GM12865 (cell line): ENCODE measurements at places on chromosomes 3 and 15.

DNA sequence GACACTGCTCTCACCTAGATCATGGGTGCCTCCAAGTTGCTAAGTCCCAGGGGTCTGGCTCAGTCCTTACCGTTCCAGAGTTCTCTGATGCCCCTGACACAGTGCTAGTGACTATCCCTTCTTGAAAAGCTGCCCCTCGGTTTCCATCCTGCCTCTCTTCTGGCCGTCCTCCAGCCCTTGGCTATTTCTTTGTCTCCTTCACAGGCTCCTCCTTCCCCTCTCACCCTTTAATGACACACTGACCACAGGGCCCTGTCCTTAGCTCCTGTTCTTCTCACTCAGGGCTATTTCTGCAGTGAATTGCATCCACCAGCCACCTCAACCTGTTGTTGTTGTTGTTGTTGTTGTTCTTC, 31.1 kb downstream of the SLC28A1 start:
- DNase-seq = no peak

- no peak for DNase-seq
Observed at GRCh38 chr15:61336026-61336638, 107.0 kb upstream of the RORA start.

DNA sequence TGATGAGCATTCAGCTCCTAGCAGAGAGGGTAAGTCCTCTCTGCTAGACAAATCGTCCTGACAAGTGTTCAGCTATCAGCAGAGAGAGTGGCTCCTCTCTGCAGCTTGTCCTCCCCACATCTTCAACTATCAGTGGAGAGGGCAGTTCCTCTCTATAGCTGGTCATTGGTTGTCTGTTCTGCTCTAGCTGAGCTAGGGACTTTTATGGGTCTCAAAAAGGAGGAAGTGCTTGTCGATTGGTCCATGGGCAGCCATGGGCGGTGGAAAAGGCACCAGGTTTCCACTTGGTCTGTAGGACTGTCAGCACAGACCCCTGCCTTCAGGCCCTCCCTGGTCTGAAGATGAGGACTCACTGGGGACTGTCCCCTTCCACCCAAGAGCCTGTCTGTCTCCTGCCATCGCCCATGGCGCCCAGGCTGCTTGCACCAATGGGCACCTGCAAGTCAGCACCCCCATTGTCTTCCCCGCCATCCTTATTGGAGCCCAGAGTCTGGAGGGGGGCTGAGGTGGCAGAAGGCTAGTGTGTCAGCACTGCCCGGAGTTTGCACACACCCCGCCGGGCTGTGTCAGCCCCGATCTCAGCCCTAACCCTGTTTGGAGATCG, 264.7 kb downstream of the ZBBX start:
- no peak for DNase-seq

- DNase-seq = peak; percentile 32
Observed at GRCh38 chr3:63228677-63229076, 49.4 kb upstream of the SYNPR start.

GRCh38 chr15:64842096-64842939, 603 bp downstream of the PLEKHO2 start:
- peak; percentile 42 for DNase-seq
